Sigmoid colon (tissue), 7 donors: ENCODE measurements at places on chromosomes 3 and 15. TPM values are rescaled to one million over a fixed set of nuclear protein-coding genes. Genes with fewer than 3 reads are reported as not detected.

ITIH3 gene
- not detected for polyA plus RNA-seq

DUOX1 gene
- not detected for polyA plus RNA-seq

CYFIP1 gene
- polyA plus RNA-seq = 56.6 TPM

UPK1B gene
- polyA plus RNA-seq = not detected

PIF1 gene
- 12.9 TPM for polyA plus RNA-seq
